Type B pancreatic cell (in vitro differentiated cells): ENCODE measurements at places on chromosomes 1 and 21. TPM values are rescaled to one million over a fixed set of nuclear protein-coding genes. Genes with fewer than 3 reads are reported as not detected.

GRCh38 chr21:41670056-41670805 is 96.6 kb downstream of the RIPK4 start:
- DNase-seq: no peak

- no peak for DNase-seq
Observed at GRCh38 chr1:207648334-207649209, 3.6 kb downstream of the CR1L start.

- no peak for DNase-seq
Observed at GRCh38 chr1:93614541-93614940, 67.1 kb downstream of the BCAR3 start.

C1orf56 gene
- 4.7 and 8.6 TPM in 2 replicates for total RNA-seq

FCER1G gene
- 0.80 TPM in 1 of 2 replicates, not detected in the other for total RNA-seq

PRSS38 gene
- total RNA-seq: not detected in 2 replicates

DNA sequence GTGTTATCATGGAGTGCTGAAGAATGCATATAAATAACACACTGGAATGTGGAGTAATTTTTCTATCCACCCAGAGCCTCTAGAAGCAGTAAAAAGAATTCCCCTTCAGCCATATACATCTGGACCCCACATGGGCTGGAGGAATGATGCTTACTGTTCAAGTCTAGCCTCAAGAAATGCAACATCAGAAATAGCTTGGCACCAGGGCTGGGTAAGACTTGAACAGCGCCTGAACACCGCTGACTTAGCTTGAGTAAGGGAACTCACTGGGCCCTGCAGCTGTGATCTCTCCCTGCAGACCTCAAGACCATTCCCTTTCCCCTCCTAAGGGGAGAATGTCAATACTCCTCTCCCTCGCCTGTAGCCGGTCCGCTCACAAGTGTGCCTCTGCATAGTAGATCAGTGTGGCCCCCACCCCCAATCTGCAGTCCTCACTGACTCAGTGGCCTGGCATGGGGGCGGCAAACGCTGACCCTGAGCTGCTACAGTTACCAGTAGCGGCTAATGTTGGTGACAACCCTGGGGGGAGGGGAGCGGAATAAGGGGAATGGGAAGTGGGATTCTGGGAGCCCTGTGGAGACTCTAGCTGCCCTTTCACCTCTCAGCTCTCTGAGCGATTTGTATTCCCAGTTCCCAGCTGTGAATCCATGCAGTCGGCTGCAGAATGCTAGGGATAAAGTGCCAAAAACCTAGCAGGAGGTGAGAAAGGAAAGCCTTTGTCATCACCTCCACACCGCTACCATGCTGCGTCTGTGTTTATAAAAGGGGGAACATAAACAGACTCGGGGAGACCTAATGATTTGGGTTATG is 483.9 kb downstream of the DISC1 start:
- peak; percentile 68 for DNase-seq

DNA sequence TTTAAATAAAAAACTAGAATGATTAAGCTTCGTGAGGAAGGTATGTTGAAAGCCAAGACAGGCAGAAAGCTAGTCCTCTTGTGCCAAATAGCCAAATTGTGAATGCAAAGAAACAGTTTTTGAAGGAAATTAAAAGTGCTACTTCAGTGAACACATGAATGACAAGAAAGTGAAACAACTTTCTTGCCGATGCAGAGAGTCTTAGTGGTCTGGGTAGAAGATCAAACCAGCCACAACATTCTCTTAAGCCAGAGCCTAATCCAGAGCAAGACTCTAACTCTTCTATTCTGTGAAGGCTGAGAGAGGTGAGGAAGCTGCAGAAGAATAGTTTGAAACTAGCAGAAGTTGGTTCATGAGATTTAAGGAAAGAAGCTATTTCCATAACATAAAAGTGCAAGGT is 63.2 kb downstream of the TTC3 start:
- DNase-seq: no peak

DNA sequence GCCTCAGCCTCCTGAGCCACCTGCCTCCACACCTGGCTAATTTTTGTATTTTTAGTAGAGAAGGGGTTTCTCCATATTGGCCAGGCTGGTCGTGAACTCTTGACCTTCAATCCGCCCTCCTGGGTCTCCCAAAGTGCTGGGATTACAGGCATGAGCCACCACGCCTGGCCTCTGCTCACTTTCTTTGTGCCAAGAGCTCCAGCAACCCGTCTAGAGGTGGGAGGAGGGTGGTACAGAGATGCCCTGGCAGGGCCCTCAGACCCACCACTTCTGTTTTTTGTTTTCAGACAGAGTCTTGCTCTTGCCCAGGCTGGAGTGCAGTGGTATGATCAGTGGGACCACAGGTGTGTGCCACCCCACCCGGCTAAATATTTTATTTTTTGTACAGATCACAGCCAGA is 6.9 kb upstream of the SYNC start:
- no peak for DNase-seq

GRCh38 chr21:39041816-39042215 is 141.4 kb downstream of the PSMG1 start:
- DNase-seq: no peak

GRCh38 chr1:156816561-156817328 is at the start of gene SH2D2A:
Gene SH2D2A, minus strand, starts transcription at chr1:156816848. Its CDS starts 140 bp downstream, at chr1:156816708.
- no peak for DNase-seq

ACTL8 gene
- total RNA-seq: 0.22 TPM in 1 of 2 replicates, not detected in the other

EEIG2 gene
- total RNA-seq: 8.9 and 11.2 TPM in 2 replicates

TCHH gene
- 0.07 and 7.0 TPM in 2 replicates for total RNA-seq

IRF6 gene
- total RNA-seq: 28.2 and 67.4 TPM in 2 replicates

DNA sequence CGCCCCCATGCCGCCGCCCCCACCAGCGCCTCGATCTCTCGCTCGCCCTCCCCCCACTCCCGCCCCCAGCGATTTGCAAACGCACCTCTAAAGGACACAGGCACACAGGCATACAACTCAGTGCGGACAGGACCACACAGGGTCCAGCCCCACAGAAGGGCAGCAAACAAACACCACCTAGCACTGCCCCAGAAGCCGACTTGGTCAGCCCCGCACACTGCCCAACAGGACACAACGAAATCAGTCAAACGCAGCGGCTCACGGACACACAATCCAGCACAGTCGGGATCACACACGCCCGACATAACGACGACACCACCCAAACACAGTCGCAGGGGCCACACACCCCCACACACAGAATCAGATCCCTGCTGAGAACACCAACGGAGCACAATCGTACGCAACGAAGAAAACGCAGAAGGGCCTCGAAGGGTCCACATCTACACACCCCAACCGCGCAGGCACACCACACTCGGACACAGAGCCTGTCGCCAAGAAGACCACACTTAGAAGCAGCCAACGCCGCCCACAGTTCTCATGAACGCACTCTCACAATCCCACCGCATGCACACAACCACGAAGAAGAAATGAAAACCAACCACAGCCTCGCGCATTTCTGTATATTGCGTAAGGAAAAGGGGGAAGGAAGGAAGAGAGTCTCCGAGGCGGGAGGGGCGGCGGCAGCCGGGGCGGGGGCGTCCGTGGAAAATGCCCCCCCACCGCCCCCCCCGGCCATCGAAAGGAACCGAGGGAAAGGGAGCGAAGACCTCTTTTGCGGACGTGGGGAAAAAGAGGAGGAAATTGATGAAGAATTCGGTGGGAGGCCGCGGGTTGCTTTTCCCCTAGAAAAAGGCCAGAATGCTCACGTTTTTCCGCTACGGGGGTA is 481 bp downstream of the TAL1 start:
- DNase-seq: no peak

SPRR2A gene
- 0.75 and 2.3 TPM in 2 replicates for total RNA-seq

MAP1LC3C gene
- total RNA-seq: 3.2 TPM in 1 of 2 replicates, not detected in the other

DNA sequence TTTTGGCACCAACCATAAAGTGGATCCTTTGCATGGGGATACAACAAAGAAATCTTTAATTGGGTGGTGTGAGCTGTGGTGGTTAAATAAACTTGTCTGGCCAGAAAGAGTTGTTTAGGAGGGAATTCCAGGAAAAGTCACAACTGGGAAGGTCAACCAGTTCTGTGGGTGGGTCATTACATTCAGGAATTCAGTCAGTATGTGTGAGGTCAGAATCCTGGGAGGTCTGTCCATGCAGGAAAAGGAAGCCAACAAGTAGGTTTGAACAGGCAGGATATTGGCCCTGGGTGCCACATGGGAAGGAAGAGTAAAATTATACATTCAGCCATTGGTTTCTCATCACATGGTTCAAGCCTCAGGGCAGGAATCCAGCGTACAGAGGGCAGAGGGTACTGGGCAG is 162.3 kb upstream of the ADAMTS5 start:
- no peak for DNase-seq

DNA sequence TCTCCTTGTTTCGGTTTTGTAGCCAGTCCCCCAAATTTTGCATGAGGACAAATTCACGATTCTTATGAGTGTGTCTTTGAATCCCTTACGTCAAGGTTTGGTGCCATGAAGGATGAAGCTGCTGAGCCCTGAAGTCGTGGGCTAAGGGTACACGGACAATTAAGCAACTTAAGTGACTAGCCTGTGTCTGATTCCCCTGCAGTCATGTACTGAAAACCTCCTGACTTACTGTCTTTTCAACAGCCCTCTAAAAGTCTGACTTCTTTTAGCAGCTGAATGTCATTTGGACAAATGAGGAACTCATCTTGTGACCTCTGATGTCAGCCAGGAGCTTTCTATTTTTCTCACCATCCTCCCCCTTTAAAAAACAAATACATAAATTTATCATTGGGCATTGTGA is 27.1 kb upstream of the C1orf105 start:
- DNase-seq: no peak

DNA sequence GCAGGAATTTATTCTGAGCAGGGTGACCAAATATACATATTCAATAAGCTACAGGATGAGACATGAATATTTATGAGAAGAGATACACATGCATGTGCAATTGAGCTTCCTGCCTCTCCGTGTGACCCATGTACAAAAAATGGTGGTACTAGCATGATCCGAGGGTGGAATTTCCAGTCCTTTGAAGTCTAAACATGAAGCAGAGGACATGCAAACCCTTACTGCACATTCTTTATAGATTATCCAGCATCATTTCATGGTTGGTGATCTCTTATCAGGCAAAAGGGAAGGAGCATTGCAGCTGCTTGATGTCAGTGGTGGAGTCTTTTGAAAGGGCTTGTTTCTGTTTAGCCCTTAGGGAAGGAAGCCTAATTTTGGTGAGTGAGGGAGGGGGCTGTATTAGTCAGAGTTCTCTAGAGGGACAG is 448.6 kb downstream of the SETD4 start:
- no peak for DNase-seq

DNA sequence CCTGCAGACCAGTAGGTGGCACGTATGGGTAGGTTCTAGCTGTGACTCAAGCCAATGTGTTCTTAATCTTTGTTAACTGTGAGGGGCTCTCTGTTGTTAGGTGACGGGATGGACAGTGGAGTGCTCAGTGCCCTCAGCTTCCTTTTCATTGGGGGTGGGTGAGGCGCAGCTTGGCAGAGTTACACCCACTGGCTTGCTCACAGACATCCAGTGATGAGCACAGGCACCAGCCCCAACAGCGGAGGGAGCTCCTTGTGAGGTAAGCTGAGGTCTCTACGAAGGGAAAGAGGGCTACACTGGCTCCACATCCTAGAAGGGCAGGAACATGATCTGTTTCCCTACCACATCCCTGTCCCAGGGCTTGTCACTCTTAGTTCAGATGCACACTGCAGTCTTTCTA is 871.3 kb downstream of the LRRIQ3 start:
- no peak for DNase-seq

DNA sequence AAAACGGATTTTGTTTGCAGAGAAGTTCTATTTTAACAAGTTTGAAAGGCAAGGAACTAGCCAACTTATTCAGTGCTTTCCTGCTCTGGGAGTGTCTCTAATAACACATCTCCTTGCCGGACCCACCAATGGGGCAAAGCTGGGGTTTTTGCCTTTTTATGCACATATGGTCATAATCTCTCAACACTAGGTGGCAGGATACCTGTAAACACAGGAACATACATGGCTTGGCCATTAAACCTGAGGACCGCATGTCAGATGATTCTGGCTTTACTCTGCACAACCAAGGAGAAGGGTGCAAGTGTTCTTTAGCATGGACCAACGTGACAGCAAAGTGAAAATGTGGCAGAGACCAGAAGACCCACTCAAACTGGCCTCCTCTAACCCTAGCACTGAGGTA is 4.9 kb downstream of the TMEM9 start:
- no peak for DNase-seq

DNA sequence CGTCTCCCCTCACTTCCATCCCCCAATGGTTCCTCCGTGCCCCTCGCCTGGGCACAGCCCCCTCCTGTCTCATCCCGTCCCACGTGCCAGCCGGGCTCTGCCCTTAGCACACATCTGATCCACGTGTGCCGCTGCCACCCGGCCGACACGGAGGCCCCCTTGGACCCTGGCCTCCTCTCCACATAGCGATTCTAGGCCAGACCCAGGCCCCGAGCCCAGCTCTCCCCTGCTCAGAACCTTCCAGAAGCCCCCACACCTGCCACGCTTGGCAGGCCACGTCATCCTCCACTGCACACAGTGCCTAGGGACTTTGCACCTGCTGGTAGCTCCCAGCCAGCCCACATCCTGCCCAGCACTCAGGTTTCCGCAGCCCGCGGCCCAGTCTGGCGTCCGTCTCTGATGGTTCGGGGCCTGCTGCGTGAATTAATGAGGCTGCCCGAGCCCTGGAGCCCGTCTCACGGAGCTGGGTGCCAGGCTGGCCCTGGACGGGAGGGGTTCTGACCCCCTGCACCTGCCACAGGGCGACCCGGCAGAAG is 20.1 kb downstream of the PLCH2 start:
- no peak for DNase-seq

RNU1-4 gene
- total RNA-seq: 2,993 and 3,564 TPM in 2 replicates

OR13G1 gene
- not detected in 2 replicates for total RNA-seq

- DNase-seq: no peak
Observed at GRCh38 chr1:148379170-148379500, 104.0 kb downstream of the PPIAL4G start.

- no peak for DNase-seq
Observed at GRCh38 chr1:76240316-76240715, 165.8 kb downstream of the ST6GALNAC3 start.

- peak; percentile 62 for DNase-seq
Observed at GRCh38 chr1:109791495-109792043, 27.8 kb upstream of the EPS8L3 start.

HCRTR1 gene
- not detected in 2 replicates for total RNA-seq

DNA sequence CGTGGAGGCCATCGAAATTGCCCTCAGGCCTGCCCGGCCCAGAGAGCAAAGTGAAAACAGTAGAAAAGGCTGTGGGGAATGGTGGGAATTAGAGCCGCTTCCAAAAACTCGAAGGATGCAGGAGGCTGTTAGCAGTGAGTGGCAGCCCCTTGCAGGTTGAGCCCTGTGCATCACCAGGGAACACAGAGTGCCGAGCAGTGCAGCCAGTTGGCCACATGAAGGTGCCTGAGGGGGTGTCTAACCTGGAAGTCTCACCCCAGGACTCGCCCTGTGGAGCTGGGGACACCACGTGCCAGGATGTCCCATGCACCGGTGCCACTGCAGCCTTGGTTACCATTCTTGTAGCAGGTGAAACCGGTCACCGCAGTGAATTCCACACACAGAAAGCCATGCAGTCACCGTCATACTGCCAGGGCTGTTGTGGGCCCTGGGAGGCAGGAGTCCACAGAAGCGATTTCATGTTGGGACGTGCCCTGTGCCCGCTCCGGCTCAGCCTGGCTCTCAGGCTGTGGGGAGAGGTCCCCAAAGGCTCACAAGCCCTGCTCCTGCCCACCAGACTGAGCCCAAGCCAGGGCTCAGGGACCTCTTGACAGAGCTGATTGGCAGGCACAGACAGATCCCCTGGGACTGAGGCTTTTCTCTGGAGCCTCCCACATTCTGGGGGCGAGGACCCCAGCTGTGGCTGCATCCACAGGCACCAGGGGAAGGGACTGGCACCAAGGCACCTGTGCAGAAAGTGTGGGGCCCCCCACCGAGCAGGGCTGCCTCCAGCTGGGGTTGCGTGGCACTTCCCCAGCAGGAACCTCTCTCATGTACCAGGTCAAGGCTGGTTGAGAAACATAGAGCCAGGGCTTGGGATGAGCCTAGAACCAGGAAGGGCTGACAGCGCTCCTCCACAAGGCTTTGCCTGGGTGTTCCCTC is 16.7 kb upstream of the ACTRT2 start:
- DNase-seq: no peak

GIPC2 gene
- 2.9 and 4.8 TPM in 2 replicates for total RNA-seq
